Lower lobe of right lung (tissue), 2 donors: ENCODE measurements at places on chromosomes 7 and 10. TPM values are rescaled to one million over a fixed set of nuclear protein-coding genes. Genes with fewer than 3 reads are reported as not detected.

Gene FAM237B
- not detected for total RNA-seq

Gene FRAT1
- 15.1 TPM for total RNA-seq

Gene GPR37
- 0.59 TPM for total RNA-seq

Gene ANKRD61
- not detected for total RNA-seq

DNA sequence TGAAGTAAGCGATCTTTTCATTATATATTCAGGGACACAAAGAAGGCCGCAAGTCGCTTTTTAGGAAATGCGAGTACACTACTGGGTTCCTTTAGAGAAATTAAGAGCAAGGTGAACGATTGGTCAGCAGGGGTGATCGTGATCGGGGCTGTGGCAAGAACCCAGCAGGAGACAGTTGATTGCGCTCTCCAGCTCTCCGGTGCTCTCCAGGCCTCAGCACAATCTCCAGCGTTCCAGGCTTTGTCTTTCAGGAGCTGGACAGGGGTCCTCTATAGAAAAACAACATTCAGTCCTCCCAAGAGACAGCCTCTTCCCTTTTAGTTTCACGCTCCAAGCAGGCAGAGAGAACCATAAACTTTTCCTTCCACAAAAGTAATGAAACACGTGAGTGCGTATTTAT, 170.5 kb upstream of the KLF6 start:
- H3K27me3 ChIP-seq = no peaks in the 10 kb centered on the region
- H3K36me3 ChIP-seq = no peaks in the 10 kb centered on the region
- no peak for DNase-seq
- no peak overlapping the region for H3K27ac ChIP-seq
- no peaks in the 10 kb centered on the region for H3K4me1 ChIP-seq
- no peak overlapping the region for H3K4me3 ChIP-seq

- DNase-seq = no peak
- no peaks in the 10 kb centered on the region for H3K27me3 ChIP-seq
- H3K4me1 ChIP-seq = no peaks in the 10 kb centered on the region
Measured at GRCh38 chr7:120742372-120742771, 115.6 kb downstream of the TSPAN12 start.

DNA sequence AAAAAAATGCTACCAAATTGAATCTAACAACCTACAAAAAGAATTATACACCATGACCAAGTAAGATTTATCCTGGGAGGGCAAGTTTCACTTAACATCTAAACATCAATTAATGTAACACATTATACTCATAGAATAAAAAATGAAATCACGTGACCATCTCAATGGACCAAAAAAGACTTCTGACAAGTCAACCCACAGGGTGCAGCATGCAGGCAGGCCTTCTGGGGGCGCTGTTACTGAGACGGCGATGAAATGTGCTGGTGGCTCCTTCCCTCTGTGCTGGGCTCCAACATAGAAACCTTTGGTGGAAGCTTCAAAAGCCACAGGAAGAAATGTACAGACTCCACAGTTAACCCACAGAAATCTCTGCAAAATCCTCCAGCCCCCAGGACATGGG, 103.1 kb downstream of the INHBA start:
- no peaks in the 10 kb centered on the region for H3K27me3 ChIP-seq
- no peak overlapping the region for H3K27ac ChIP-seq
- H3K36me3 ChIP-seq = no peaks in the 10 kb centered on the region
- no peak for DNase-seq
- H3K4me3 ChIP-seq = no peak overlapping the region
- no peaks in the 10 kb centered on the region for H3K4me1 ChIP-seq

GRCh38 chr10:36608866-36609265, 516.5 kb upstream of the ANKRD30A start:
- H3K4me1 ChIP-seq = no peaks in the 10 kb centered on the region
- no peaks in the 10 kb centered on the region for H3K36me3 ChIP-seq
- DNase-seq = no peak
- H3K27me3 ChIP-seq = no peaks in the 10 kb centered on the region

GRCh38 chr10:34016576-34016975, 682.1 kb upstream of the NRP1 start:
- no peaks in the 10 kb centered on the region for H3K27me3 ChIP-seq
- no peak overlapping the region for H3K4me3 ChIP-seq
- no peak for DNase-seq
- H3K27ac ChIP-seq = no peak overlapping the region
- H3K36me3 ChIP-seq = no peaks in the 10 kb centered on the region

DNA sequence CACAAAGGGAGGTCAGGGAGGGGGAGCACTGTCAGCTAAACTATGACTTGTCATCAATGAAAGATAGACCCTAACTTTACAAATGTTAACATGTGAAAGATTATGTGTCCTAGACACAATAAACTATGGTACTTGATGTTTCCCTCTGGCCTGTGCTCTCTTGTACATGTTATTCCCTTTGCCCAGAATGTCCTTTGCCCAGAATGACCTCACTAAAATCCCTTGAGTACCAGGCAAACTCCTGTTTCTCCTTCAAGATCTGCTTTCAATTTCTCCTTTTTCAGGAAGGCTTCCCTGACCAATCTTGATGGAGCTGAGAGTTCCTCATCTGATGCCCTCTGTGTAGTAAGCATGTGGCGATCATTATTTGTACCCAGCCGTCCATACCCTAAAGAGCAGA, 143.1 kb downstream of the ZNF365 start:
- H3K36me3 ChIP-seq = no peaks in the 10 kb centered on the region
- H3K4me3 ChIP-seq = no peak overlapping the region
- H3K27me3 ChIP-seq = no peaks in the 10 kb centered on the region
- no peaks in the 10 kb centered on the region for H3K4me1 ChIP-seq
- DNase-seq = no peak

- H3K4me1 ChIP-seq = no peaks in the 10 kb centered on the region
- no peak overlapping the region for H3K27ac ChIP-seq
- peaks cover 10% of the 10 kb centered on the region for H3K27me3 ChIP-seq
- DNase-seq = peak; percentile 10
- H3K36me3 ChIP-seq = no peaks in the 10 kb centered on the region
Measured at GRCh38 chr7:154873500-154874121, 129.3 kb downstream of the PAXIP1 start.

DNA sequence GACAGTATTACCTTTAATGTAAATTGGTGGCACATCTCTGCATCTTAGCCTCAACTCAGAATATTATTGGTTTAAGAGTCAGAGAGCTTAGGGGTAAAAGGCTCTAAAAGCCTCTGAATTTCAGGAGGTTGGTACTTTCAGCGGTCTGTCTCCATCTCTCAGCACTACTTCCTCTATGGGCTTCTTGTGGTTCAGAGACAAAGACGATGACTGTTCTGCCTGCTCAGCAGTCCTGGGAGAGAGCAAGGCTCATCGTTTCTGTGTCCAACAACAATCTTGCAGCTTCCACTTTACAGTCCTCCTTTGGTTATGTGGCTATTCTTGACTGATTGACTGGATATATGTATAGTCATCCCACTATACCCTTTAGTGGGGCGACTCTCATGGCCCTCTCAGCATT, 394.7 kb downstream of the AUTS2 start:
- H3K27ac ChIP-seq = no peak overlapping the region
- no peak for DNase-seq
- H3K36me3 ChIP-seq = no peaks in the 10 kb centered on the region

DNA sequence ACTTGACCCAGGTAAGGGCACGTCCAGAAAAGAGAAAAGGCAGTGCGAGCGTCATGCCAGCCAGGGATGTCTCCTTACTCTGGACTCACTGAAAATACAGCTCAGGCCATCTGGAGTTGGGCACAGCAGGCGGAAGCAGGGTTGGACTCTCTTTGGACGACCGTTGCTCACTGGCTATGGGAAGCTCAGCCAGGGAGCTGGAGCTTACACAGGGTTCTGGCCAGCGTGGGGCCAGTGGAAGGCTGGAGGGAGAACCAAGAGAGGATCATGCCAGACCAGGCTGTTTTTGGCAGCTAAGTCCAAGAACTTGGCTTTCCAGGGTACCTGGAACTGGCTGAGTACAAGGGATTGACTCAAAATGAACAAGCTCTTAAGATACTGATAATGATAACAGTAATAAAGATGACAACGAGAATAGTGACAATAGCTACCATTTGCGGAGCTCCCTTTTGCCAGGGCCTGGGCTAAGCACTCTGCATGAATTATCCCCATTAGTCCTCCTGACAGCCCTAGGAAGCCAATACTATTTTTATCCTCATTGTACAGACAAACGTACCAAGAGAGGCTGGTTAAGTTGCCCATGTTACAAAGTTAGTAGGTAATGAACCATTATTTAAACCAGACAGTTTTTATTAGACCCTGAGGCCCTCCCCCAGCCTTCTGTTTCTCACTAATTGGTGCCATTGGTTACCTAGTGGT, 177.6 kb downstream of the PTPN20 start:
- no peak overlapping the region for H3K4me3 ChIP-seq
- no peaks in the 10 kb centered on the region for H3K36me3 ChIP-seq

GRCh38 chr7:1668396-1669063, 1.5 kb upstream of the ELFN1 start:
- peak; percentile 38 for DNase-seq
- no peak overlapping the region for H3K4me3 ChIP-seq
- H3K27ac ChIP-seq = no peak overlapping the region
- peaks cover 38% of the 10 kb centered on the region for H3K4me1 ChIP-seq
- peaks cover 95% of the 10 kb centered on the region for H3K27me3 ChIP-seq

- H3K4me1 ChIP-seq = peaks cover 4% of the 10 kb centered on the region
- H3K27ac ChIP-seq = no peak overlapping the region
- no peak for DNase-seq
- H3K4me3 ChIP-seq = no peak overlapping the region
- H3K27me3 ChIP-seq = no peaks in the 10 kb centered on the region
Measured at GRCh38 chr7:95527033-95527775, 41.5 kb downstream of the ASB4 start.

DNA sequence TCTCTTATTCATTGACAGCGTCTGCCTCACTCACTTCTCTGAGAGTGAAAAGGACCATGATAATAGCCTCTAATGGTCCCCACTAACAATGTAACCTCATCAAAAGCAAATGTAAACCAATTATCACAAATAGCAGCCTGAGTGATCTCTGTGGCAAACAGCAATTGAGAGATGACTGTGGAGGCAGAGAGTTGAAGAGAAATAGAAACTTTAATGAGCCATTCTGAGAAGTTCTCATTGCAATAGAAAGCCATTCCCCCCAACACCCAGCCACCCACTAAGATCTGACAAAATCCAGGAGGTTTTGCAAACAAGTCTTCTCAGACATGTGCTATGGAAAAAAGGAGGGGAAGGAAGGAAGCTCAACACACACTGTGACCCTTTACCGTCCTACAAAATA, 44.2 kb upstream of the RNF148 start:
- no peak for DNase-seq
- H3K4me1 ChIP-seq = no peaks in the 10 kb centered on the region
- H3K27ac ChIP-seq = no peak overlapping the region
- no peaks in the 10 kb centered on the region for H3K27me3 ChIP-seq
- no peak overlapping the region for H3K4me3 ChIP-seq

GRCh38 chr7:26404189-26404996, 112.7 kb downstream of the SNX10 start:
- H3K27me3 ChIP-seq = no peaks in the 10 kb centered on the region
- H3K27ac ChIP-seq = no peak overlapping the region
- peaks cover 6% of the 10 kb centered on the region for H3K4me1 ChIP-seq
- no peak for DNase-seq
- no peak overlapping the region for H3K4me3 ChIP-seq
- no peaks in the 10 kb centered on the region for H3K36me3 ChIP-seq
